Urinary bladder (tissue), 4 donors: ENCODE measurements at places on chromosomes 7 and 10.

DNA sequence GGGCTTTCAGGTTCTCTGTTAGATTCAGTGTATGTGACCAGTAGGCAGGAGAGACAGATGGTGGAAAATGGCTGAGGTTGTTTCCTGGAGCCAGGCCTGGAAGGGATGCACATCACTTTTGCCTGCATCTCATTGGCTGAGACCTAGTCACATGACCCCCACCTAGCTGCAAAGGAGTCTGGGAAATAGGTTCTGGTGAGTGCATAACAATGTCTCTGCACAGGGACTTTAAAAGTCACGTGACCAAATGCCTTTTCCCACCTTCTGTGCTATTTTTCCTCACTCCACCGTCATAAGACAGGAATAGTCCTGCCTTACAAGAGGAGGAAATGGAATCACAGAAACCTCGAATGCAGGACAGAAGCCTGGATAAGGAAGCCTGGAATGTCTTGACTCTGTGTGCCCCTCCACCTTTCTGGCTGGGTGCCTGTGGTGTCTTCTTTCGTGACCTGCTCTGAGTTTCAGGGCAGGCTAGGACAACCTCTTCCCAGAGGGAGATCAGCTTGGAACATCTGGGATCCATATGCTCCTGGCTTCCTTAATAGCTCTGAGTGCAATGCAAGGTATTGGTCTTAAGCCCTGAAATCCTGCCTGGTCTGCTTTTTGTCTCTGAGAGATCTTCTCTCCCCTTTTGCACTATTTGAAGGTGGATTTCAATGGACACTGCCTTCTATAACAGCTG, 139.9 kb upstream of the ZNF438 start:
- no peak for DNase-seq

GRCh38 chr7:3159039-3159438, 115.4 kb upstream of the CARD11 start:
- DNase-seq: no peak

- no peak for DNase-seq
Observed at GRCh38 chr7:39333701-39334100, 232.5 kb upstream of the YAE1 start.

GRCh38 chr7:127760436-127761031, 108.5 kb downstream of the SND1 start:
- DNase-seq: no peak

DNA sequence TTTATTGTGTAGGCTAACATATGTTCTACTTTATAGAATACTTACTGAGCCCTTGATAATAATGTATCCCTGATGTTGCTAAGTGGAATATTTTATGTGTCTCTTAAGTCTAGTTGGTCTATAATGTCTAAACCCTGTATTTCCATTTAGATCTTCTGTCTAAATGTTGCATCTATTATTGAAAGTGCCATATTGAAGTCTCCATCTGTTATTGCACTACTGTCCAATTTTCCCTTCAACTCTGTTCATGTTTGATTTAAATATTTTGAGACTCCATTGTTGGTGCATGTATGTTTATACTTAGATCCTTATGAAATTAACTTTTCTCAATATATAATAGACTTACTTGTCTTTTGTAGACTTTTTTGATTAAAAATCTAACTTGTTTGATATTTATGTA, 924.5 kb upstream of the KCND2 start:
- no peak for DNase-seq

DNA sequence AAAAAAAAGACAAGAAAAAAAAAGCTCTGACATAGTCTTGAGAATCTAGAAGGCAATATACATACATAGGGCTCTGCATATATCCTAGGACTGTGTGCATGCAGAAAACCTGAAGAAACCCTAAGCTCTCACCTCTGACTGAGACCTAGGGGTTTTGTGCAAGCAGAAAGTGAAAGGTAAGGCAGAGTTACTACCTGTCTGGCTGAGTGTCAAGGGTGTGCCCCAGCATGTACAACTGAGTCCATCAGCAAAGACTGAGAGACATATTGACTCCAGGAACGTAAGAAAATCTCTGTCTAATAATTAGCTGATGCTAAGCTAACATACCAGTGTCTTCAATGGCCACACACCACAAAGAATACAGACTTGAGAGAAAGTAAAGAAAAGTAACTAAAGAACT, 16.3 kb upstream of the HNRNPH3 start:
- no peak for DNase-seq

GRCh38 chr10:131747251-131747650, 153.6 kb upstream of the PPP2R2D start:
- no peak for DNase-seq

DNA sequence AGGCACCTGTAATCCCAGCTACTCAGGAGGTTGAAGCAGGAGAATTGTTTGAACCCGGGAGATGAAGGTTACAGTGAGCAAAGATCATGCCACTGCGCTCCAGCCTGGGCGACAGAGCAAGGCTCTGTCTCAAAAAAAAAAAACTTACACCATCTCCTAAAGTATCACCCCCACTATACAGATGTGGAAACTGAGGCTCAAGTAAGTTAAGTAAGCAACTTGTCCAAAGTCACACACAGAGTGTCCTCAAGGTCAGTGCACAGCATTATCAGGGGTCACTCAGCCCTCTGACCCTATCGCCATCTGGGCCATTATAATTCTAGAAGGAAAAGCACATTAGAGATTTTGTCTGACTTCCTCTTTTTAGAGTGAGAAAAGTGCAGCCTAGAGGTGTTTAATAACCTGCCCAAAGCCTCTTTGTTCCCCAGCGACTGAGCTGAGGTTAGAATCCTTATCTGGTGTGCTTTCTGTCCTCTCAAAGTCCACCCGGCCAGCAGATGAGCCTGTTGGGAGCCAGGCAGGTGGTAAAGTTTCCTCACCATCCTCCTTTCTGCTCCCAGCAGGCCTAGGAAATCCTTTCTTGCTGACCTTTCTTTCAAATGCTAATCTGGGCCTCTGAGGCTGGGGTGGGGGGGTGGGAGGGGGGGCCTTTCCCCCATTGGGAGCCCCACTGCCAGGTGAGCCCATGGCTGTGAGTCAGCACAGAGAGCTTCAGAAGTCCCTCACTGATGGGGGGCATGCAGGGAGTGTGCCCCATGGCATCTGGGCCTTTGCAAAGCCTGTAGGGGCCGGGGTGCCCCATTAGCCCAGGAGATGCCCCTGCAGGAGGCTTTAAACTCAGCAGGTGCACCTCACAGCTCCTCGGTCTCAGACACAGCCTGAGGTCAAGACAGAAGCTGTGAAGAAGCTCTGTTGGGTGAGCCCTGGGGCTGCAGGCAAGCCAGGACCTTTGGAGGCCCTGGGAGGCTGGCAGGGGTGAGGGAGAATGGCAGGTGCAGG, 12.0 kb upstream of the KCNMA1 start:
- DNase-seq: no peak

- no peak for DNase-seq
Observed at GRCh38 chr7:38186593-38187314, 8.7 kb downstream of the STARD3NL start.

- no peak for DNase-seq
Observed at GRCh38 chr10:99008054-99008453, 227.6 kb downstream of the HPSE2 start.

DNA sequence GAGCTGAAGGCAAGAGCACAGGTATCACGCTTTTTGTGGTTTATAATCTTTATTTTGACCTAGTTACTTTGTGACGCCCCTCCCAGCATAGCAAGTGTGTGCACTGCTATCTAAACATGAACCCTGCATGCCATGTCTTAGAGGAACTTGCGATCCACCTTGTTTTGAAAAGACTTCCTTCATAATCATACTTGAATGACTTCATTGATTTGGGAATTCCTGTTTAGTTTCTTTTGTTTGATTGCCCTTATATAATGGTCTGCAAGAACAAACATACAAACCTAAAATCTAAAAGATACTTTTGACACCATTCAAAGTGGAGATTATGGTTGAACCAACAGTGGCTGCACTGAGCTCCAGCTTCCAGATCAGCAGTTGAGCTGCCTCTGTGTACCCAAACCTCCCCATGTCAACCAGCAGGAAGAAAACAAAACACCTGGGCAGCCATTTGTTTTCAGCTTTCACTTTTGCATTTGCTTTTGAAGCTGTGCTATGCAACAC, 132.6 kb downstream of the CELF2 start:
- DNase-seq: no peak

DNA sequence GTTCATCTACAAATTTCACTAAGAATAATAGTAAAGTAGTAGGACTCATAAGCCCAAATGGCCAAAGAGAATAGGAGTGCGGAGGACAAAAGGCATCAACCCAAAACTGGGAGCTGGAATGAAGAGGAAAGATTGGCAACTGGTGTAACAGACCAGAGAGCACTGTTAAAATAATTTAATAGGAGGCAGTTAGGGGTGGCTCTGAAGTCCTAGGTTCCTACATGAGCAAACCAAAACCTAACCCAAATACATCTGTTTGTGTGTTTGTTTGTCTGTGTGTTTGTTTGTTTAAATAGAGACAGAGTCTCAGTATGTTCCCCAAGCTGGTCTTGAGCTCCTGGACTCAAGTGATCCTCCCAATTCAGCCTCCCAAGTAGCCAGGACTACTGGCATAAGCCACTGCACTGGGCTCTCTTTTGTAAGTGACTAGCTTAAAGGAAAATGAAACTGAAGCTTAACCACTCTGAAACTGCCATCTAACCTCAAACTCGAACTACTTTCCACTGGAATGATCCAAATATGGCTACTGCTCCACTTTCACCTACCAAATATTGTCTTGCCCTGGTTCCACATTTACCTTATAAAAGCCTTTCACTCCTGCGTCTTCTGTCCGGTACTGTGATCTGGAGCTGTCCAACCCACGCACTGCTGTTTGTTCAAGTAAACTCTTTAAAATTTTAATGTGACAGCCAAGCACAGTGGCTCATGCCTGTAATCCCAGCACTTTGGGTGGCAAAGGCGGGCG, 94.9 kb downstream of the AKR1D1 start:
- DNase-seq: no peak

GRCh38 chr10:32237644-32238345, 109.2 kb downstream of the EPC1 start:
- DNase-seq: no peak

DNA sequence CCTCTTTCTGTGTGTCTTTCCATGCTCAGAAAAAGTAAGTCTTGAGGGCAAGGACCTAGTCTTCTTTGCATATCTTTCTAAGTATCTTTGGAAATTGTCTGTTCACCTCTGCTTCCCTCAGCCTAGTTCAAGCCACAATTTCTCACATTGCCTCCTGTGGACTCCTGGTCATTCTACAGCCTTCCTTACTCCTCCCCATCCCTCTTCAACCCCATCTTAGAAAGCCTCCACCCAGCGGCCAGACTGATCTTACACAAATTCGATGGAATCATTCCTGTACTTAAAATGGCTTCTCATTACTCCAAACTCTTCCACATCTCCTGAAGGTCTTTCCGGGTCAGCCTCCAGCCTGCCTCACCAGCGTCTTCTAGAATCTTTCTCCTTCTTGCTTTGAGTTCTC, 24.1 kb upstream of the AGK start:
- DNase-seq: no peak

GRCh38 chr7:52876402-52876801, 159.0 kb upstream of the POM121L12 start:
- no peak for DNase-seq

GRCh38 chr7:105963038-105963667, at the start of gene CDHR3:
Gene CDHR3, plus strand, starts transcription at chr7:105963264. Its CDS starts 55 bp downstream, at chr7:105963319.
- DNase-seq: no peak

- DNase-seq: no peak
Observed at GRCh38 chr7:33109005-33109757, at the start of gene RP9. Gene RP9, minus strand, starts transcription at chr7:33109404. Its CDS starts 32 bp downstream, at chr7:33109372.

DNA sequence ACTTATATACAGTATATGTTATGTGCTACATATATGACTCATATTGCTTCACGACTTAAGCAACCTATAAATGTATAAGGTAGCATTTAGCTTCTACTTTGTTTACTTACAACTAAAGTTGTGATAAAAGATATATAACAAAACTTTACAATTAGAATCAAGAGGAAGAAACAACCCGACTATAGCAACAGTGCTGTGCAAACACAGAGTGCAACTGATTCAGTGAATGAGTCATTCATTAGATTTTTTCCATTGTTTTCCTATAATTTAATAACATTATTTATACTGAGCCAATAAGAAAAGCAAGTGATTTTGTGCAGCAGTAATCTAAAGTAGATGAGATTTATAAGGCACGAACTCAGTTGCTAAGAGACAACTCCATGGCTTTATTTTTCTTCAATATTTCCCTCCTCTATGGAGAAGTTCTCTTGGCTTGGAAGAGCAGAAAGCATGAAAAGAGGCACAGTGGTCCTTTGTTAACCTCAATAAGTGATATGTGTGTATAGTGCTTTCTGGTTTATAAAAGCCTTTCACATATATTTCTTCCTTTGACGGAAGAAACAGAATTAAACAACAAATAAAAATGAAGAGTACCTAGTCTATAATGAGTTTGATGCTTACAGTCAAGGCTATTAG, 19.8 kb downstream of the CEP41 start:
- DNase-seq: no peak

GRCh38 chr10:86976362-86977056, 8.2 kb downstream of the ADIRF start:
- DNase-seq: no peak

- DNase-seq: no peak
Observed at GRCh38 chr7:103630318-103630717, 184.3 kb upstream of the SLC26A5 start.

DNA sequence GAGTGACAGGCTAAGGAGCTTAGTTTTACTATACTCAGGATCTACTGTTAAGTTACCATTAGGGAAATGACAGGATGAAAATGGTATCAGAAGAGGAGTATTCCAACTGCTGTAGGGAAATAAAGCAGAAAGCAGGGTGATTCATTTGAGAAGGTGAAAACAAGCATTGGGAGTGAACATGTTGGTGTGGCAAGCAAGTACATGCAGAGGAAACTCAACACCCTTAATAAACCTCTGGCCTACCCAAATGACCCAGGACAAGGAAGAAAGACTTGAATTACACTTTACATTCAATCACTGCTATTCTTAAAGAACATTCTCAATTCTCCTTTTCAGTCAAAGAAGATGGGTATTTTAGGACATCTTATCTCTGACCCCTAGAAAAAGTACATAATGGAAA, 28.7 kb downstream of the ERLIN1 start:
- no peak for DNase-seq

DNA sequence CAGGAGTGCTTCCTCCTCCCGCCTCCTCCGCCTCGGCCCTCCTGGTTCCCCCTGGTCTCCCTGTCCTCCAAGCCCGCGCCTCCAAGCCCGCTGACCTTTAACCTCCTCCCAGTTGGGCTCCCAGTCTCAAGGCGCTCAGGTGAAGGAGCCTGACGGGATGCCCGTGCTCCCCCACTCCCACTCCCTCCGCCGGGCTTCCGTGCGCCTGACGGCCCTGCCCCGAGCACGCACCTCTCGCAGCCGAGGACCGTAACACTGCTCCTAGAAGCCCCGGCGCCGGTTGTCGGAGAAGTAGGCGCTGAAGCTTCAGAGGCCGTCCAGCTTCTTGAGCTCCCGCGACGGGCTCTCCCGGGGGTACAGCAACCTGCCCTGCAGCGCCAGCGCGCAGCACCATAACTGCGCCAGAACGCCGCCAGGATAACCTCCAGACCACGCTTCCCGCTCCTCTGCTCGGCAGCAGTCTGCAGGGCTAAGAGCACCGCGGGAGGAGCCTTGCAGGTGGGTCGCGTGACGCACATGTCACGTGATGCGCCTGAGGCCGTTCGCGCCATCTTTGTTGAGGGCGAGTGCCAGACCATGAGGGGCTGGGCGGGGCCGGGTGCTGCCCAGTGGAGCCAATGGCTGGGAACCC, 71.0 kb upstream of the ZNF479 start:
- no peak for DNase-seq

- no peak for DNase-seq
Observed at GRCh38 chr7:93044147-93044810, 73.5 kb downstream of the SAMD9 start.
